ENCODE measurements at places on chromosomes 5 and 9. TPM values are rescaled to one million over a fixed set of nuclear protein-coding genes. Genes with fewer than 3 reads are reported as not detected.
A peak's percentile ranks its signal among the peaks of the same experiment; 100 is the strongest.

DNA sequence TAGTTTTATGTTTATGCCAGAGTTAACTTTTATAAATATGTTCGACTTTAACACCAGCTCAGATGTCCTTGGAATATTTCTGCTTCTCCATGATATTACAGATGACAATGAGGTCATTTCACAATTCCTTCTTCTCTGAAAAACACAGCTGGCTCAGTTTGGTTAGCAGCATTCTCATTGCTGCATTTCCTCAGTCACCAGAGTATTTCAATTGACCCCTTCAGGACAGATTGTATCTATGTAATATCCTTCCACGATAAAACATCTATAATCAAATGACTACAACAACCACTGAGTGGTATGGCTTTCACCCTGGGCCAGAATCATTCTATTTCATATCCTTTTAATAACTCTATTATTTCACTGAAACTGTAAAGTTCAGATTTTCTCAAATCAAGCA lies 148.7 kb downstream of the OXCT1 start:
- H3K36me3 ChIP-seq = no peaks in the 10 kb centered on the region
- H3K27me3 ChIP-seq = no peaks in the 10 kb centered on the region
- H3K4me3 ChIP-seq = no peak overlapping the region

DNA sequence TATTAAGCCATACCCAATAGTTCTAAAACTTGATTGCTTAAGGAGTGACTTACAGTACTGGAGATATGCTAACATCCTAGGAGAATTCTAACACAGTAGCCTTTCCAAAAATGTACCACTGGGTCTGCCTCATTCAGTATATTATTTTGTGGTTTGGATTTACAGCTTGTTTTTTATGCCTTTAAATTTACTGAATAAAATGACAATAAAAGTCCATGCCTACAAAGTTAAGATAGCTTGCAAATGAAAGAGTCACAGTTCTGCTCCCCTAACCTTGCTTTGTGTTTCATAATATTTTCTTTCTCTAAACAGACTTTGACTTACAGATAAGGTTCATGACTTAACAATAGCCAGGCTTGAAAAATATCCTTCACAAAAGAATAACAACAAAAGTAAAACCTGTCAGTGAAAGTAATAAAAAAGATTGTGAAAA lies 951.1 kb upstream of the NUDT12 start:
- no peak overlapping the region for H3K4me3 ChIP-seq
- H3K27ac ChIP-seq = no peak overlapping the region
- no peaks in the 10 kb centered on the region for H3K27me3 ChIP-seq

The MELK gene
- 19.5 TPM for total RNA-seq

- no peak for DNase-seq
- H3K36me3 ChIP-seq = no peaks in the 10 kb centered on the region
- H3K4me3 ChIP-seq = no peak overlapping the region
- no peaks in the 10 kb centered on the region for H3K27me3 ChIP-seq
- no peaks in the 10 kb centered on the region for H3K4me1 ChIP-seq
- no peak overlapping the region for H3K27ac ChIP-seq
Observed at GRCh38 chr9:99606957-99607356, 214.7 kb upstream of the NR4A3 start.

DNA sequence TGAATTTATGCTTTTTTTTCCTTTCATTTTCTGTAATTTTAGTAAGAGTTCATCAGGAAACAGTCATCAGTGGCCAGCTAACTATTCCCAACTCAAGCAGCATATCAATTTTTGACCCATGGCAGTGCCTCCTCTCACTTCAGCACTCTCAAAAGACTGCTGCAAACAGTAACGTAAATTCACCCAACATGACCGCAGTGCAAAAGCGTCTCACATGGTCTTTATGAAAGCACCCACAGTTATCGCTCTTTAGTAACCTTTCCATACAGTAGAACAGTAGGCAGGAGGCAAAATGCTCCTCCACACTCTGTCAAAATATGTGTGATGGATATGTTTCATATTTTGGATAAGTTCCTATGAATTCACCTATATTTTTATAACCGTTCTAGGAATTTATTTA lies 48.6 kb downstream of the PARP8 start:
- no peak for DNase-seq
- H3K27me3 ChIP-seq = no peaks in the 10 kb centered on the region
- H3K36me3 ChIP-seq = no peaks in the 10 kb centered on the region
- peaks cover 3% of the 10 kb centered on the region for H3K4me1 ChIP-seq
- H3K4me3 ChIP-seq = no peak overlapping the region

DNA sequence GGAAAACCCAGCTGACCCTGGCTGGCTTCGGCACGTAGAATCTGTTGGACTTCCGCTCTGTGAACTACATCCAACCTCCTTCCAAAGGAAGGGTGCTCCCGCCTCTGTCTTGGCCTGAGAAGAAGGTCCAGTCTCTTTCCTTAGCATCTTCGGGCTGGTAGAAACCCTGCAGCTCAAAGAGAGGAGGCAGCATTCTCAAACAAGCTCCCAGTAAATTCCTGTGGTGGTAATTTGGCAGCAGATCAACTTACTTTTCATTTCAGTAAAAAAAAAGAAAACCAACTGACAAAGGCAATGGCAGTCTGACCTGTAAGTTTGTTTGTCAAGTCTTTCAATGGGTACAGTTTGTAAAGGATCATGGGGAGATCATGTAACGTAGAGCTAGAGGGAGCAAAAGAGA lies 176.7 kb downstream of the MED10 start:
- no peak overlapping the region for H3K27ac ChIP-seq
- H3K27me3 ChIP-seq = no peaks in the 10 kb centered on the region
- no peaks in the 10 kb centered on the region for H3K36me3 ChIP-seq
- no peaks in the 10 kb centered on the region for H3K4me1 ChIP-seq
- no peak overlapping the region for H3K4me3 ChIP-seq

DNA sequence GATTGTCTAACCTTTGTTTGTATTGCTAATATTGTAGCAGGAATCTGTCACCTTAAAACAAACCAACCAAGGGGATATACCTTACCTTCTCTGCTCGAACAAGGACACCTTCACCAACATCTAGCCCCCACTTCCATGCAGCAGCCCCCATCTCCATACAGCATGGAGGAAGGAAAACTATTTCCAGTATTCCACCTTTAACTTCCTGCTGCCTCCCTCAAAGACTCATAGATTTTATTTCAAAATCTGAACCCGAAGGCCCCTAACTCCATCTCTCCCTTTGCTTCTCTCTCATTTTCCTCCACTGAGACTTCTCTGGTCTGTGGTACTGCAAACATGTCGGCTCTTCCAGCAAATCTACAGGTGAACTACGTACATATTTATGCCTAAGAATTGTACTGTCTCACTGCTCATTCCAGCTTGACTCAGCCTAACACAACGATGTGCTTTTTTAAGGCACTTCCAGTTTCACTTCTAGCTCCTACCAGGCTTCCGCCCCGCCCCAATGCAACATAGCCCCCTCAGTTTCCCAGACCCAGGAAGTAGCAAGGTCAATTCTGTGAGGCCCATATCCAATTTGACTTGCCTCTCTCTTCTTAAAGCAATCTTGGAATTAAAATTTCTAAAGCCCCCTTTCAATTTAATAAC lies 70.7 kb upstream of the RNF38 start:
- DNase-seq = no peak
- no peaks in the 10 kb centered on the region for H3K27me3 ChIP-seq
- H3K27ac ChIP-seq = peak overlapping the region; percentile 94
- peaks cover 10% of the 10 kb centered on the region for H3K4me1 ChIP-seq

DNA sequence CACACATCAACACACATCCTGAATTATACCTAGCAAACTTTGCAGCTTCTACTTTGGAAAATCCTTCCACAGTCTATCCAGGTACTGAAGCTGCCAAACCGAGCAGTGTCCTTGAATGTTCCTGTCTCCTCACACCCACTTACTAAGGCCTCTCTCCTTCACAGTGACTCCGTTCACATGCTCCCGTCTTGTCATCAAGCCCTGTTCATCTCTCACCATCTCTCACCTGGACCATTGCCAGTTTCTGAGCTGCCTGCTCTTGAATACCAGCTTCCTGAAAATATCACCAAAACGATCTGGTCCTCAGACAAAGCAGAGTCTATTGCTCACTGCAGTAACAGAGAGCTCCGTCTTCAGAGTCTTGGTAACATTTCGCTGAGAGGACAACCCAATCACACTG lies 57.4 kb downstream of the GCNT1 start:
- no peak for DNase-seq
- H3K4me1 ChIP-seq = no peaks in the 10 kb centered on the region
- H3K27me3 ChIP-seq = no peaks in the 10 kb centered on the region
- no peaks in the 10 kb centered on the region for H3K36me3 ChIP-seq

- H3K27me3 ChIP-seq = no peaks in the 10 kb centered on the region
- H3K27ac ChIP-seq = no peak overlapping the region
- no peaks in the 10 kb centered on the region for H3K36me3 ChIP-seq
- no peaks in the 10 kb centered on the region for H3K4me1 ChIP-seq
- no peak overlapping the region for H3K4me3 ChIP-seq
Observed at GRCh38 chr9:85377731-85378289, 363.9 kb downstream of the AGTPBP1 start.

The HAVCR1 gene
- 2.8 TPM for total RNA-seq

The LCN1 gene
- total RNA-seq = not detected

The SOHLH1 gene
- not detected for total RNA-seq

- no peaks in the 10 kb centered on the region for H3K4me1 ChIP-seq
- no peaks in the 10 kb centered on the region for H3K36me3 ChIP-seq
- no peak overlapping the region for H3K27ac ChIP-seq
- H3K27me3 ChIP-seq = peaks cover 2% of the 10 kb centered on the region
Observed at GRCh38 chr9:130981756-130982137, 27.2 kb upstream of the LAMC3 start.

- H3K27me3 ChIP-seq = no peaks in the 10 kb centered on the region
- DNase-seq = peak; percentile 87
- H3K4me3 ChIP-seq = no peak overlapping the region
- no peak overlapping the region for H3K27ac ChIP-seq
- H3K36me3 ChIP-seq = peaks cover 14% of the 10 kb centered on the region
Observed at GRCh38 chr5:10283927-10284635, 23.6 kb downstream of the CMBL start.

DNA sequence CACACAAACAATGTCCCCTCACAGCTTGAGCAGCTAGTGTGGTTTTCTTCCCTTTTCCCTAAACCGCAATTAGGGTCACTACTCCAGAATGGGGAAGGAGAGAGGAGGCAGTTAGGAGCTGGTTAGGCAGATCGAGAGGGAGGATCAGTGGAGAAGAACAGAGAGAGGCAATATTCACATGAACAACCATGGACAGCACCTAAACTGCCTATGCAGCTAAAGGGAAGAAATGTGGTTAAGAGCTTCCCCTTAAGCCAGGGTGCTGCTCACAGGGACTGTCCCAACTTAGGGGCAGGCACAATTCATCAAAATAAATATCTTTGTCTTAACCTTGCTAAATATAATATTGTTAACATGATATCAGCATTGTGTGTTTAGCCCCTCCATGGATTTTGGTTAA lies 359.3 kb upstream of the CDH18 start:
- H3K4me1 ChIP-seq = no peaks in the 10 kb centered on the region
- no peak for DNase-seq
- no peaks in the 10 kb centered on the region for H3K27me3 ChIP-seq
- no peaks in the 10 kb centered on the region for H3K36me3 ChIP-seq
- H3K27ac ChIP-seq = no peak overlapping the region

The NEUROG1 gene
- not detected for total RNA-seq

DNA sequence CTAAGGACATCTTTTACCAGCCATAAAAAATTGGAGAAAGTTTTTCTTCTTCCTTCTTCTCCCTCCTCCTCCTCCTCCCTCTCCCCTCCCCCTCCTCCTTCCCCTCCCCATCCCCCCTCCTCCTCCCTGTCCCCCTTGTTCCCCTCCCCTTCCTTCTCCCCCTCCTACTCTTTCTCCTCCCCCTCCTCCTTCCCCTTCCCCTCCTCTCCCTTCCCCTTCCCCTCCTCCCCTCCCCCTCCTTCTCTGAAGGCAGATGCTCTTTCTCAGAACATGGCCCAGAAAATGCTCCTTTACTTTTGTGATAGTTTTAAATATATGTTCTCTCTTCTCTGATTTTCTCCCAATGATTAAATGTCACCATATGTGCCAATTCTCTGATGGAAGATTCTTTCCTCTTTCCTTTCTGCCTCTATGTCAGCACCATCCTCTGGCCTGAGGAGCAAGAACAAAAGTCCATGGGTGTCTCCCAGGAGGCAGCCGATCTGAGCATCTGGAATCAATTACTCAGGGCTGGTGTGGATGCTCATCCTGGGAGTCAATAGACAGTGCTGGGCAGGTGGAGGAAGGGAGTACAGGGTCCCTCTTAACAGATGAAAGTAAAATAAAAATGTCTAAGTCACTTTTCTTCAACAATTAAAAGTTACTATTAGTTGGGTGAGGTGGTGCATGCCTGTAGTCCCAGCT lies 63.0 kb upstream of the GNA14 start:
- H3K4me1 ChIP-seq = no peaks in the 10 kb centered on the region
- H3K27ac ChIP-seq = no peak overlapping the region
- H3K4me3 ChIP-seq = no peak overlapping the region
- H3K36me3 ChIP-seq = no peaks in the 10 kb centered on the region

The LAMC3 gene
- total RNA-seq = 1.4 TPM

The PDCD1LG2 gene
- total RNA-seq = 2.5 TPM

GRCh38 chr9:83991355-83991754 lies 10.8 kb downstream of the RMI1 start:
- peaks cover 2% of the 10 kb centered on the region for H3K4me1 ChIP-seq
- no peaks in the 10 kb centered on the region for H3K36me3 ChIP-seq
- no peak overlapping the region for H3K27ac ChIP-seq
- no peaks in the 10 kb centered on the region for H3K27me3 ChIP-seq
- H3K4me3 ChIP-seq = no peak overlapping the region

GRCh38 chr5:174176511-174176910 lies 131.0 kb downstream of the NSG2 start:
- no peak for DNase-seq
- no peaks in the 10 kb centered on the region for H3K36me3 ChIP-seq
- no peak overlapping the region for H3K27ac ChIP-seq
- H3K4me3 ChIP-seq = no peak overlapping the region
- H3K4me1 ChIP-seq = peaks cover 1% of the 10 kb centered on the region
- no peaks in the 10 kb centered on the region for H3K27me3 ChIP-seq

DNA sequence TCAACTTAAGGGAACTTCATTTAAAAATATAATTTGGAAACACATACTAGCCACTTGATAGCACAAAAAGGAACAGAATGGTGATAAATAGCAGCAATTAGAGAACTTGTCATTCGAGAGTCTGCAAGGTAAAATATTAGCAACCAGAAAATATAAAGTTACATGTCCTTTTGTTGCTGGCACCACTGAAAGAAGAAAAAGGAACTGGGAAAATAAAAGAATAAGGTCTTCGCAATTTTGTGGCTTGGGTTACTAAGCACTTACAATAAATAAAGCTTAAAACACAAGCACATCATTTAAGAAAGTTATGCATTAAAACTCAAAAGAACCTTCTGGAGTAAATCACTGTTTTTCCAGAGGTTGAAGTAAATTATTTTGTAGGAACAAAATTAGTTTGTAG lies 149.9 kb upstream of the FBN2 start:
- no peaks in the 10 kb centered on the region for H3K36me3 ChIP-seq
- no peaks in the 10 kb centered on the region for H3K4me1 ChIP-seq
- no peak overlapping the region for H3K27ac ChIP-seq

The BRIX1 gene
- 10.2 TPM for total RNA-seq
